Myocyte (in vitro differentiated cells): ENCODE measurements at places on chromosomes 2 and 18.

DNA sequence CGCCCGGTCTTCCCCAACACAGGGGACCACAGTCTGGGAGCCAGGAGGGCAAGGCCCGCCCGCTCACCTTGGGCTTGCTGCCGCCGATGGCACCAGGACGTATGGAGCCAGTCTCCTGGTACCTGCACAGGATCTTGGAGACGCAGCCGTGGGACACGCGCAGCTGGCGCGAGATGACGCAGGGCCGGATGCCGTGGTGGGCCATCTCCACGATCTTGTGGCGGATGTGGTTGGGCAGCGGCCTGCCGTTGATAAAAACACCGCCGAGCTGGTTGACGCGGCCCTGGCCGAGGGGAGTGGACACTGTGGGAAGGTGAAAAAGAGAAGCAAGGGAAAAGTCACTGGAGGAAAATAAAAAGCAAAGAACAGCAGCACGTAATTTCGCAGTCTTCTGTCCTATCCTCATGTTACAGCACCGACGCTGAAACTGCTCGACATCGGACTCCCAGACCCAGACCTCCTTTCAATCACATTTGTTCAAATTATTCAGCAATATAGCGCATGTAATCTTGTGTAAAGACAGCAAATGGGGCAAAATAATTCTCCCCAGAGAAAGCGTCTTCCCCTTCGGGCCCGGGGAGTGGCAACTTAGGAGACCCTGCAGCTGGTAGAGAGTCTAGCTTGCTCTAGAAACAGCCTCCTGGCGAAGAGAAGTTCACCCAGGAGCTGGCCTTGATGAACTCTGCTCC is 1.7 kb downstream of the PAX3 start:
- no peak for DNase-seq

GRCh38 chr2:45992741-45993475 is 304.3 kb upstream of the EPAS1 start:
- DNase-seq: no peak

- DNase-seq: no peak
Measured at GRCh38 chr2:156947261-156947660, 310.2 kb upstream of the GALNT5 start.

DNA sequence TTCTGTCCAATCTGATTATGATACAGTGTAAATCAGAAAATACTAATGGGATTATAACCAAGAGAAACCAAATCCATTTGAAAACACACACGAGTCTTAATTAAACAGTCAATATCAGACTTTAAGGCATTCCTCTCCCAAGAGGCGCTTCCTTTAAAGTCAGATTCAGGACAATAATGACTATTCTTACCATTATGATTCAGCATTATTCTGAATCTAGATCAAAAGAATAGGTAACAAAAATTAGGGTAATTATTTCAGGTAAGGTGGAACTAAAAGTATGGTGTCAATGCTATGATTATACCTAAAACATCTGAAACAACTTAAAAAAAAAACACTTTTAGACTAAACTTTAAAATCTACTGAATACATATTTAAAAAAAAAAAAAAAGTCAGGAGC is 12.3 kb downstream of the PSME4 start:
- DNase-seq: no peak

GRCh38 chr2:106178716-106179115 is 15.4 kb downstream of the UXS1 start:
- DNase-seq: no peak

- DNase-seq: no peak
Measured at GRCh38 chr18:79294235-79294634, 101.5 kb upstream of the NFATC1 start.

DNA sequence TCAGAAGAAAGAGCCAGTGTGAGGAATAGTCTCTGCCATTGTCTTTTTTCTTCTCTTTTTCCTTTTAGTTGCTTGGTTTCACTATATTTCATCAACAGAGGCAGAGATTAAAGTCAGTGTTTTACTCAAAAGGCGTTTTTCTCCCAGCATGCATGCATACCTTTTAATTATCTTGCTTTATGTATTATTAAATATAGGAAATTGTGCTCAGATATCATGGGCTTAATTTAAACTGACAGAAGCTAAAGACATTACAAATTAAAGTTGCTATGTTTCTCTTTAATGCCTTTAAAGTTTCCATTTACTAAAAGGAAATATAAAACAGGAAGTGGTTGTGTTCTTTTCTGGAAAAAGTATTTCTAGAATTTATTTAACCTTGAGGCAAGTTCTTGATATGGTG is 223.3 kb upstream of the ATP5MC3 start:
- no peak for DNase-seq

GRCh38 chr2:67612576-67613042 is 215.5 kb downstream of the ETAA1 start:
- peak; percentile 16 for DNase-seq

GRCh38 chr18:13288509-13289133 is 70.1 kb downstream of the LDLRAD4 start:
- DNase-seq: no peak

DNA sequence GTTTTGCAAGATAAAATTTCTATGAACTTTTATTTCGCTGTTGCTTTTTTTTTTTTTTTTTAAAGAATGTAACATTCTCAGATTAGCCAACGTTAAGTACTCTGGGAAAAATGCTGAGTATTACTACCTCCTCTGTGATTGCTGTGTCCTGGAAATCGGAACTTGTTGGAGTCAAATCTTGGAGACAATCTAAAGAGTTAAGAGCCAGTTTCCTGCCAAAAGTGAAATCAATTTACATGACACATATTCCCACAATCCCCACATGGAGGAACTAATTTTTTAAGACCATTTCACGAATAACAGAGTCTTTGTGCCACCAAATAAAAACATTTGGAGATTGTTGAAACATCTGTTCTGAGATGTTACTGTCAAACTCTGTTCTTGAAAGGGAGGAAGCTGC is 127.8 kb downstream of the MEP1B start:
- DNase-seq: peak; percentile 81

DNA sequence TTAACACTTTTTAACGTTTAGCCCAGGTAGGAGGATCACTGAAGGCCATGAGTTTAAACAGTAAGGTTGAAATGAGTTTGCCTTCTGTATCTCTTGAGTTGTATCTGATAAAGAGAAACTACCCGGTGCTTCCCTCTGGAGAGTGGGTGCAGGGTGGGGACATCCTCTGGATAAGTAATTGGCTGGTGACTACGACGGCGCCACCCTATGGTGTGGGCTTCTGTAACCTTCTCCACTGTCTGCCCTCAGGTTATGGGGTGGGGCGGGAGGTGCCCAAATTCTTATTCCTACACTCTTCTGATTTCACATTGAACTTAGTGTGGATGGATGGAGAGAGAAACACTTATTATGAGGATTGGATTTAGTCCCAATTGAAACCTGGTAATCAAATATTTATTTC is 68.8 kb downstream of the LDLRAD4 start:
- no peak for DNase-seq

DNA sequence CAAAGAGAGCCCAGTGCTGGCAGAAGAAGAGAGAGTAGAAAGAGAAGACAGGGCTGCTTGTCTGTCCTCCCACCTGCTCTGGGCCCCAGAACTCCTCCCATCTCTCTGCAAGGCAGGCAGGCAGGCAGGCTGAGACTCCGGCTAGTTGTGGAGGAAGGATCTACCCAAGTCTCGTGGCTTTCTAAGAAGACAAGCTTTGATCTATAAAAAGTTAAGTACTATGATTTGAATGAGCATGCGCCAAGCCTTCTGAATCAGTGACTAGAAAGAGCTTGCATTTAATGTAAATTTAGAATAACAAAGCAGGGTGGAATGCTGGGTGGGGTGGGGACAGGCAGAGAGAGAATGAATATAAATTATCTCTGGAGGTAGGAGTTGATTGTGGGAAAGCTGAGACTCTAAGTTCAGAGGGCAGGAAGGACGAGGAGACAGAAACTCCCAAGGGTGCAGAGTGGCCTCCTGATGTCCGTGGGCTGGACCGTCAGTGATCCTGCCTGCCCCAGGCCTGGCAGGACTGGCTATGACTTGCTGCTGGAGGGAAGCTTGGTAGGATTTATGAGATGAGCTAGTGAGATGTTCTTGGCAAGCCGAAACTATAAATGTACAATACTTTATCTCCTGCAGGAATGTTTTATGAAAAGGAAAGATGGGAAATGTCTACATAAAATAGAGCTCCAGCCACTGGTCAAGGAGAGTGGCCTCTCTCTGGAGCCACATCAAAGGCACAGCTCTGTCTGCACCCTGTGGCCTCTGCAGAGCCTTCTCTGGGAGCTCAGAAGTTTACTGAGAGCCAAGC is 447.5 kb downstream of the TNS1 start:
- peak; percentile 17 for DNase-seq
